ENCODE measurements at places on chromosomes 2 and 18.

GRCh38 chr2:216922175-216922780 is 62.4 kb upstream of the TNP1 start:
- DNase-seq = no peak

- DNase-seq = no peak
Observed at GRCh38 chr18:60996326-60996725, 336.9 kb upstream of the CDH20 start.

DNA sequence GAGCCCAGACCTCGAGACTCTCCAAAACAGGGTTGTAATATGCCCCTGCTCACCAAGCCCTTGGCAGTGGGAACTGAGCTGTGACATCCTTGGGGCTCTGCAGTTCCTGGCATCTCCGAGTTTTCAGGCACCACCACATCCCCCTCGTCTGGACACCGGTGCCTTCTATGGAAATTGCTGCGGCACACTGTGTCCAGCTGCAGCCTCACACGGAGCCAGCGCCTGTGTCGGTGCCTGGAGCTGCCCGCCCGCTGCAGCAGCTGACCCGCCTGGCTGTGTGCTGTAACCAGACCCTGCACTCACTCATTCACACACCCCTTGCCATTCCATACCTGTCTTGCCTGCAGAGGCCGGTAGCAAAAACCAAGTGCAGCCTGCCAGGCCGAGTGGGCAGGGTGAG is 11.8 kb downstream of the IWS1 start:
- no peak for DNase-seq

DNA sequence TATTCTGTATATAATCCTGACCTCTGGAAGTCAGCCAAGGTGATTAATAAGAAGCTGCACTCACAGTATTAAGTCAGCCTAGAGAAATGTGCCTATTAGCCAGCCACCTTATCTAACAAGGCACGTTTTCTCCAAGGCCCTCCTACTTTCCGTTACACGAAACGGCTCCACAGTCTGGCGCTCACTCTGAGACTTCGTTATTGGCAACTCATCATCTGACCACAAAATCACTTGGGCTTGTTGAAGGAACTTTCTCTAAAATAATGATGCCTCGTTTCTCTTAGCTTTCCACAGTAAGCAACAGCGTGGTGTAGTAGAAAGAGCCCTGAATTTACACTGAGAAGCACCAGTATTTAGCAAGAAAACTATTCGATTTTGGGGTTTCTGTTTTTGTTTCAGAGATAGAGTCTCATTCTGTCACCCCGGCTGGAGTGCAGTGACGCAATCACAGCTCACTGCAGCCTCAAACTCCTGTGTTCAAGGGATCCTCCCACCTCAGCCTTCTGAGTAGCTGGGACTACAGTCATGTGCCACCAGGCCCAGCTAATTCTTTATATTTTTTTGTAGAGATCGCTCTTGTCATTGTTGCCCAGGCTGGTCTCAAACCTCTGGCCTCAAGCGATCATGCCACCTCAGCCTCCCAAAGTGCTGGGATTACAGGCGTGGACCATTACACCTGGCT is 53.6 kb upstream of the SLC14A1 start:
- DNase-seq = peak; percentile 40

GRCh38 chr2:161913865-161914264 is 160.2 kb downstream of the DPP4 start:
- peak; percentile 67 for DNase-seq

GRCh38 chr2:156837635-156838370 is 401.6 kb downstream of the GPD2 start:
- peak; percentile 3 for DNase-seq

DNA sequence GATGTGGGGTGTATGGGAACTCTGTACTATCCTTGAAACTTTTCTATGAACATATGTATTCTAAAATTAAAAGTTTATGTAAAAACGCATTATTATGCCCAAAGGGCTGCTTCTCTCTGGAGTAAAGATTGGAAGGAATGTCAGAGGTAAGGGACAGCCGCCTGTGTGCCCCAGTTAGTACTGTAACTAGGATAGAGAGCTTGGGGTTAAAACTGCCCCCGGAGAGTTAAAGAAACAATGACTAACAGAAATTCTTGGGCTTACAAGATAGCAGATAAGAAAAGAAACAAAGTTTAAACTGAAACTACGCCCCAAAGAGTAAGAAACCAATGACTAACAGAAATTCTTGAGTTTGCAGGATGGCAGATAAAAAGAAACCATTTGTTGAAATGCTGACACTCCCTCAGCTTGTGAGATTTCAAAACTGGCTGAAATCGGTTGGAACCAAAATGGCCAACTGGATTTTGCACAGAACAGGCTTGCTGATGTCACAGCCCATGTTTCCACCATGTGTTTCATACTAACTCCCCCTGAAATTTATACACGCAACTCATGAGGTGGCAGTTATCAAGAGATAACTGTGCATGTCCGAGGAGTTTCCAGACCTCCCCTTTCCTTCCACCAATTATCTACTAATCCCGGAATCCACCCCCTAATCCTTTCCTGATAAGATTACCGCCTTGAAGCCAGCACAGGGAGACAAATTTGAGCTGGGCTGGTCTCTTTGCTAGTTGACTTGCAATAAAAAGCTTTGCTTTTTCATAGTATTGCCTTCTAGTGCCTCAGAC is 8.7 kb upstream of the TXNDC2 start:
- peak; percentile 94 for DNase-seq

- peak; percentile 65 for DNase-seq
Observed at GRCh38 chr18:9771261-9771976, 63.3 kb downstream of the RAB31 start.

DNA sequence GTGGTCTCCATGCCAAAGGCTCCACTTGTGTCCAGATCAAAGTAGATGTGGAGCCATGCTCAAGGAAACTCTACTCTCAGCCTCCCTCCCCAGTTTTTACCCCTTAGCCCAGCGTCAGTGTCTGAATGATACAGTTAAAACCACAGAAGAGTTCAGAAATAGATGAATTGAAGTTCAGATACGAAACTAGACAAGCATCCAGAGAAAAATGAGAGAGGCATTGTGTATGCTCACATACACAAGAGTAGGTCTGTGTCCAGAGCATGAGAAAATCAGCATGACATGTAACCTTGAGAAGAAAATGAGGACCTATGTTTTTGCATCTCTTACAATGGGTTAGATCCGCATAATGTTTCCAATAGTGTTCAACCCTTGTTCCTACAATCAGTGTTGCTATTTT is 612.8 kb upstream of the PKDCC start:
- no peak for DNase-seq

GRCh38 chr2:109197491-109198418 is 68.8 kb downstream of the SH3RF3 start:
- no peak for DNase-seq

GRCh38 chr2:72293620-72294019 is 146.0 kb upstream of the CYP26B1 start:
- peak; percentile 47 for DNase-seq

DNA sequence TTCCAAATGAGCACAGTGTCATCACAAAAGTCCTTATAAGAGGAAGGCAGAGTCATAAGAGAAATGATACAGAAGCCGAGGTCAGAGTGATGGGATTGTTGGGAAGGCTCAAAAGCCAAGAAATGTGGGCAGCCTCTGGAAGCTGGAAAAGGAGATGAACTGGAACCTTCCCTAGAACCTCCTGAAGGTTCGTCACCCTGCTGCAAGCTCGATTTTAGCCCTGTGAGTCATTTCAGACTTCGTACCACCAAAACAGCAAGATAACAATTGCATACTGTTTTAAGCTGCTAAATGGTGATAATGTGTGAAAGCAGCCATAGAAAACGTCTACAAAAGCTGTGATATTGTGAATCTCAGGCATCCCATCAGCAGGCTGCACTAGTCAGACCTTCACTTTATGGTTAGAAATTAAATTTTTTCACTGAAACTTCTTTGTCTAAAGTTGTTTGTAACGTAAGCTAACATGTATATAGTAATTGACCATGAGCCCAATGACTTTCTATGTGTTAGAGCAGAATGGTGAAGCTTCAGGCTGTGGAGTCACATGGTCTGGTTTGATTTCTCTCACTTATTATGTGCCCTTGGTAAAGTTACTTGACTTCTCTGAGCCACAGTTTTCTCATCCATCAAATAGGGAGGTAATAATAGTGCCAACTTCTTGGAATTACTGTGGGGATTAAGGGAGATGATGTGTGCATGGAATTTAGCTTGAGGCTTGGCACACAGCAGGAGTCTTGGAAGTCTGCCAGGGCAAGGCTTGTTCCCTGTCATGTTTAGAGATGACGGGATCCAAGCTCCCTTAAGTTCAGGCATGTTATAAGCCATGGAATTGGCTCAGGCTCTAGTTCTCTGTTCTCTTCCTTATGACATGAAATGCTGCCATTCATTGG is 132.0 kb upstream of the CCDC195 start:
- DNase-seq = peak; percentile 64

DNA sequence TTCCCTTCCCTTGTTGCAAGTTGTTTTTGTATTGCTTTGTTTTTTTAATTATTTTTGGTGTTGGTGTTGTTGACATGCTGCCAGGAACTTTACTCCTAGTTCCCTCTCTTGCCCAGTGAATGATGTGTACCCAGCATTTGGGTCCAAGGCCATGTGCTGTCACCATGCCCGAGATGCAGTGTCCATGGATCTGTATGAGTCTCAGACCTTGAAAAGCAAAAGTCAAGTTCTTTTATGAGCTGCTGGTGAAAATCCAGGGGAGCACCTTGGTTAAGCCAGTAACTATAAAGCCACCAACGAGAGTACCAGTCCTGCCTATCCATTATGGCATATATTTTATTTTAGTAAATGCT is 236.4 kb downstream of the BCL11A start:
- no peak for DNase-seq

- peak; percentile 83 for DNase-seq
Observed at GRCh38 chr18:2948038-2948437, 64.9 kb downstream of the LPIN2 start.

- peak; percentile 76 for DNase-seq
Observed at GRCh38 chr2:217451666-217452065, 551.1 kb downstream of the TNS1 start.

GRCh38 chr2:67825476-67825875 is 237.3 kb downstream of the C1D start:
- DNase-seq = peak; percentile 47

- DNase-seq = no peak
Observed at GRCh38 chr2:199757233-199757870, 93.6 kb downstream of the FTCDNL1 start.

DNA sequence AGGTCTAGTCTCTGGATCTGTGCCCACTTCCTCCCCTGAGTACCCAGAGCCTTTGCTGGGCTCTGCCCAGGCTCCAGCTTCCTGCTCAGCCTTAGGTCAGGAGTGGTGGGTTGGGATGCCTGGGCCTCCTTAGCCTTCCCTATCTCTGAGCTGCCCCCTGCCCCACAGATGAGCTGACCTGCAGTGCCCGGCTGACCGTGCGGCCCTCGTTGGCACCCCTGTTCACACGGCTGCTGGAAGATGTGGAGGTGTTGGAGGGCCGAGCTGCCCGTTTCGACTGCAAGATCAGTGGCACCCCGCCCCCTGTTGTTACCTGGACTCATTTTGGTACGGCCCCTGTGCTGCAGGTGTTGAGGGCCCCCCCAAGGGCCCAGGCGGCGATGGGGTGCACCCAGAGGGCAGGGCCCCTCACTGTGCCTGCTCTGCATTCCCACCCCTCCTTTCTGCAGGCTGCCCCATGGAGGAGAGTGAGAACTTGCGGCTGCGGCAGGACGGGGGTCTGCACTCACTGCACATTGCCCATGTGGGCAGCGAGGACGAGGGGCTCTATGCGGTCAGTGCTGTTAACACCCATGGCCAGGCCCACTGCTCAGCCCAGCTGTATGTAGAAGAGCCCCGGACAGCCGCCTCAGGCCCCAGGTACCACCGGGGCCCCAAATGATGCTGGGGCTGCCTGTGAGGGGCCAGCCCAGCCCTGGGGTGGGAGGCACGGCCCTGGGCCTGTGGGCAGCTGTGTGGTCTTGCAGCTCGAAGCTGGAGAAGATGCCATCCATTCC is 30.1 kb upstream of the GMPPA start:
- DNase-seq = no peak

- DNase-seq = peak; percentile 90
Observed at GRCh38 chr2:317501-318424, 29.9 kb upstream of the ALKAL2 start.

DNA sequence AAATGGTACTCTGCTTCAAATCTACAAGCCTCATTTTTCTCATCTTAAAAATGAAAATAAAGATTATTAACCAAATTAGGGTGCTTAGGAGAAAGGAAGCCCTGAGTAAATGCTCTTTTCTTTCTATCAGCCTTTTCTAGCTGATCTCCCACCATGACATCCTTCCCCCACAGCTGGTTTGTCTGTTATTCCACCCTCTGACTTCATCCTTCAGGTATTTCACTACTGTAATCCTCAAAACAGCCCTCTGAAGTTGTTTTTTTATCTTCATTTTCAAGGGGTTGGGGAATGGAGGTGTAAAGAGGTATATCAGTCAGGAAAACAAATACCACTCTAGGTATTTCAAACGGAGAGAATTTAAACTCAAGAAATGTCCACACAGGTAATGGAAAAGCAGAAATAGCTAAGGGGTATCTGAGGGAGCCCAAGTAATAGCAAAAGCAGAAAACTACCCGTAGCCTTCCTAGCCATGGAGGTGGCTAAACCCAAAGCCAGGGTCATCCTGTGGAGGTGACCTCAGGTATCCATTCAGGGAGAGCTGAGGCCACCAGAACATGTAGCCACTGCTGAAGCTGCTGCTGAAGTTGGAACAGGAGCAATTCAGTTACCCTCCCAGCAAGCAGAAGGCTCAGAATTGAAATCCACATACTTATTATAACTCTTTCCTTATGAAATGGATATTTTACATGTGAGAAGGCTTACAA is 990.9 kb upstream of the ACVR2A start:
- DNase-seq = peak; percentile 66

- DNase-seq = no peak
Observed at GRCh38 chr18:48159816-48160215, 229.4 kb upstream of the SMAD2 start.

DNA sequence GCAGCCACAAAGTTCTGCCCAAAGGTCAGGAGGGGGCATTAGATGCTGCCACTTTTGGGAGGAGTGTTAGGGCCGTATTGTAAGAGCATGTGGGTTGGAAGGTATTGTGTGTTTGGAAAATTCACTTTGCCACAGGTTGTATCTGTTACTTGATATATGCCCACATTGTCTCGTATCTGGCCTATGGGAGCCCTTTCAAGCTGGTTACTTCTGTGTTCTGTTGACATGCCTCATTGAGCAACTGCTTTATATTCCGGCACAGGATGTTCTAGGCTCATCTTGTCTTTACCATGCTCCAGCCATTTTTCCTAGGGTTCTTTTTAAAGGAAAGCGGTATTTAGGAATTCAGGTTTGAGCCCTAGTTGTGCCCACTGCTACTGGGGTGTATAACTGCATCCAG is 6.0 kb downstream of the ADNP2 start:
- DNase-seq = no peak

GRCh38 chr2:240457223-240458043 is 22.0 kb downstream of the GPC1 start:
- no peak for DNase-seq

DNA sequence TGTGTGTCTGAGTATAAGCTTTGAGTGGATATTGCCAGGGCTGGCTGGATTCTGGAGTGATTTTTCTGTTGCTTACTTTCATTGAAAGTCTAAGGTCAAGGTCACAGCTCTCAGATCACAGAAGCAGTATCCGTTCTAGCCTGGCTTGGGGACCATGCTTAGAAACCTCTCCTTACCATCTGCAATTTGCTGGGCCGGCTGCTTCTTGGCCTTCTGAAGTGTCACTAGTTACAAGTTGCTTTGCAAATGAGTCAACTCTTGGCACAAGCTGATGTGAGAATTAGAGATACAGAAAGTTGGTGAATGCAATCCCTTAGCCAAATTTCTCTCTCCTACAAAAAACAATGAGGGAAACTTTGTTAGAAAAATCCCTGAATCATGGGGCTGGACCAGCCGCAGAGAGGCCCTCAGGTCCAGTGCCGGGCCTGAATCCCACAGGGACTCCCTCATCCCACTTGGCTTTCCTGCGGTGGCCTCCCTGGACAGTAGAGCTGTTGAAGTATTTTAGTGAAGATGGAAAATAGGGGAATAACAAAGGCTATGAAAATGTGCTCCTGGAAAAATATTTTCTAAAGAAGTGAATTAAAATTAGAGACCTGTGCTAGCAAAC is 92.7 kb upstream of the CNGA3 start:
- DNase-seq = peak; percentile 7
